Aortic smooth muscle cell (primary cell): ENCODE measurements at places on chromosomes 11 and 22. TPM values are rescaled to one million over a fixed set of nuclear protein-coding genes. Genes with fewer than 3 reads are reported as not detected.

The OR51F2 gene
- total RNA-seq: not detected in 2 replicates

The LMF2 gene
- total RNA-seq: 24.8 and 29.5 TPM in 2 replicates

The NAV2 gene
- 11.5 and 22.3 TPM in 2 replicates for total RNA-seq

The DEFB108B gene
- total RNA-seq: not detected in 2 replicates

The C11orf42 gene
- total RNA-seq: not detected in 2 replicates

The OR51B6 gene
- total RNA-seq: not detected in 2 replicates

The TEAD1 gene
- total RNA-seq: 54.4 and 72.1 TPM in 2 replicates

The C11orf16 gene
- total RNA-seq: not detected in 2 replicates

The DRD4 gene
- 0.06 TPM in 1 of 2 replicates, not detected in the other for total RNA-seq

The CCDC157 gene
- 1.2 and 2.4 TPM in 2 replicates for total RNA-seq

The MCHR1 gene
- total RNA-seq: 0.13 and 0.25 TPM in 2 replicates

The APOBEC3H gene
- 0.62 and 1.2 TPM in 2 replicates for total RNA-seq

The WT1 gene
- total RNA-seq: not detected in 2 replicates

The OR4C12 gene
- not detected in 2 replicates for total RNA-seq

The MS4A6E gene
- not detected in 2 replicates for total RNA-seq

The FAM111B gene
- total RNA-seq: 6.4 and 20.6 TPM in 2 replicates

The ELFN2 gene
- total RNA-seq: not detected in 2 replicates

The LRP5 gene
- 59.8 TPM in 2 replicates for total RNA-seq

The GPR152 gene
- not detected in 2 replicates for total RNA-seq

The FAM181B gene
- not detected in 2 replicates for total RNA-seq

The OR5A1 gene
- total RNA-seq: not detected in 2 replicates

The OR8J1 gene
- total RNA-seq: not detected in 2 replicates

The CRACR2B gene
- 4.6 and 4.9 TPM in 2 replicates for total RNA-seq

The TMPRSS13 gene
- not detected in 2 replicates for total RNA-seq

The C22orf23 gene
- total RNA-seq: 0.37 and 0.40 TPM in 2 replicates

The OR10S1 gene
- not detected in 2 replicates for total RNA-seq

The PRRG4 gene
- total RNA-seq: 0.06 and 0.13 TPM in 2 replicates

The KRTAP5-7 gene
- 0.13 TPM in 1 of 2 replicates, not detected in the other for total RNA-seq

The TTC9C gene
- total RNA-seq: 28.5 and 31.1 TPM in 2 replicates

The MN1 gene
- total RNA-seq: 6.1 and 15.1 TPM in 2 replicates

The PRG3 gene
- not detected in 2 replicates for total RNA-seq

The PKNOX2 gene
- total RNA-seq: 0.92 and 1.1 TPM in 2 replicates

The AASDHPPT gene
- 35.9 and 45.0 TPM in 2 replicates for total RNA-seq

The NTM gene
- 32.1 and 35.0 TPM in 2 replicates for total RNA-seq

The CLCF1 gene
- total RNA-seq: 4.7 and 7.7 TPM in 2 replicates

The PGA5 gene
- total RNA-seq: 0.13 TPM in 1 of 2 replicates, not detected in the other

The CALCA gene
- not detected in 2 replicates for total RNA-seq

The PVALB gene
- not detected in 2 replicates for total RNA-seq

The MYEOV gene
- 1.2 and 2.5 TPM in 2 replicates for total RNA-seq

The IGF2 gene
- under 0.01 TPM in 1 of 2 replicates, not detected in the other for total RNA-seq

The CTSW gene
- 0.12 TPM in 1 of 2 replicates, not detected in the other for total RNA-seq

The CFAP300 gene
- total RNA-seq: 7.7 and 7.8 TPM in 2 replicates

The RAB39A gene
- not detected in 2 replicates for total RNA-seq

The ZDHHC13 gene
- total RNA-seq: 13.9 and 14.2 TPM in 2 replicates
